Osteoblast (primary cell): ENCODE measurements at places on chromosomes 1 and 21.

DNA sequence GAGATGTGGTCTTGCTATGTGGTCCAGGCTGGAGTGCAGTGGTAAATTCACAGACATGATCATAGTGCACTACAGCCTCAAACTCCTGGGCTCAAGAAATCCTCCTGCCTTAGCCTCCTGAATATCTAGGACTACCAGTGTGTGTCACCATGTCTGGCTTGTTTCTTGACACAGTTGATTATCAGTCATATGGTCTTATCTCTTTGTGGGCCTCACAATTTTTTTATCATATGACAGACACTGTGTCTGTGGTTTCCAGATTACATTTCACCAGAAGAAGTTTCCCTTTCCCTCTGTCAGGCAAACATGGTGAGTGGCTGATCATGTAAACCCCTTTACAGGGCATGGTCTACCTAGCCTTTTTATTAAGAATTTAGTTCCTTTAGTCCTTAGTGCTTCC, 96.1 kb downstream of the HFM1 start:
- DNase-seq, result no peak

DNA sequence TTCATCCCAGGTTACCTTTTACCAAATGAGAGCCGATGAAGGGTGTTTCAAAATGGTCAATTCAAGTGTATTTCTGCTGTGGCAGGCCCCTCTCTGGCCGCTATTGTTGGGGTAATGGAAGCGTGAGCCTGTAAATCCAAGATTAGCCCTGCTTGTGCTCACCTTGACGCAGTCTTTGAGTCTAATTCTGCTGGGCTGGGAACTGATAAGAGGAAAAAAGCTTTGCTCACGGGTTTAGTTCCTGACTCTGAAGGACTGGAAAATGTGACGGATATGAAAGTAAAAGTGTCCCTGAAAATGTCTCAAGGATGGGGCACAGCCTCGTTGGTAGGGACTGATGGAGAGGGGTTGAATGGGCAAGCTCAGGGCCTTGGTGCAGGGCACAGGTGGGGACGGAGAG, 125.9 kb upstream of the GALNT2 start:
- DNase-seq, result no peak

DNA sequence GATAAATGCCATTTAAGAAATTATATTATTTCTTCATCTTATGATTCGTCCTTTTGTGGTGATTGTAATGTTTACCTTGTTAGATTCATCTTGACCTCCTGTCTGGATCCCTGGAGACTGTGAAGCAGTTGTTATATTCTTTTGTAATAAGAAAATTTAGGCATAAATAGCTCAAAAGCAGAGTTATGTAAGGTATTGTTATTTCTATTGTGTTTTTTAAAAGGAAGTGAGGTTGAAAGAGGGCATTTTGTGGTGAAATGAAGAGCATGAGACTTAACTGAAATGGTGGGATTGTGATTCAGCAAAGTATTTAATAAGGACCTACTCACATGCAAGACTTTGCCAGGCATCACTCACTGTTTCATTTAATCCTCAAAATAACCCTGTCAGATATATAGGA, 104.0 kb downstream of the PDE4B start:
- DNase-seq, result no peak

DNA sequence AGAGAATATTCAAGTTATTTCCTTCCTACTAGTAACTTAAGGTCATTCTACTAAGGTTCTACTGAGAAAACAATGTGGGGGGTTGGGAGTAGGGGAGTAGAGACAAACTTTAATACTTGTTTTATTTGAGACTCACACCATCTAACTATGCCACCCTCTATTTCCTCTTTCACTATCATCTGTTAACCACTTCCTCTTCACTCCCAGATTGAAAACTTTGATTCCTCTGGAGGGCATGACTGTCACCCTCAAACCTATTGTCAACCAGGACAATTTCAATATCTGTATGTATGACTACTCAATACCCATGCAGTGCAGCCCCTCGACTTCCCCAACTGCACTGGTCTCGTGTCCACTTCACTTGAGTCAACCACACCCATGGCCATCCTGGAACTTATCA, 165.6 kb upstream of the POGK start:
- no peak for DNase-seq

DNA sequence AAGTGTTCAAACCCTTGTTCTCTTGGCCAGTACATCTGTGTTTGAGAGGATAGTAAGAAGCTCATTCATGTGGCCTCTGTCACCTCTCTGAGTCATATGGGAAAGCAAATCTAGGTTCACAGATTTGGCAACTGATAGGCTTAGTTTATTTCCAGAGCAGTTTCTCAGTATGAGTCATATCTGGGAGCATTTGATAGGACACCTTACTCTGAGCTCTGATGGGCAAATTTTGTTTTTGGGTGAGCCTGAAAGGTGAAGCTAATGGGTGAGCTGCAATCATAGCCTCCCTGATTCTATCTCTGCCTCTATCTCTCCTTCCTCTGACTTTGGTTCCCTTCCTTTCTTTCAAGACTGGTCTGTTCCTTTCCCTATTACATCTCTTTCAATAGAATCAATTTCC, 134.4 kb downstream of the S1PR1 start:
- peak; percentile 79 for DNase-seq

DNA sequence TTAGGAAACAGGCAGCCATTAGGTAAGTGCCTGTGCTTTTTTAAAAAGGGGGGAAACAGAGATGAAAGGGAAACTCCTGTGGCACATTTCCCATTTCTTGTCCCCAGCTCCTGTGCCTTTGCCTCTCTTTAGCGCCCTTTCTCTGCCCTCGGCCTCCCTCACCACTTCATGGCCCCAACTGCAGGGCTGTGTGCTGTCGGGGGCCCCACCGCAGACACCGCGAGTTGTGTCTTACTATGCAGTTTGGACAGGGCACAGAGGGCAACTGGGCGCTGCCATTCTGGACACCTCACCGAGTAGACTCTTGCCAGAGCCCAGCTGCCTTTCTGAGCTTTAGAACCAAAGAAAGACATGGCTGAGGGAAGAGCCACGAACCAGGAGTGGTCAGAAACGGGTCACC, 93.7 kb upstream of the LPGAT1 start:
- DNase-seq, result no peak

DNA sequence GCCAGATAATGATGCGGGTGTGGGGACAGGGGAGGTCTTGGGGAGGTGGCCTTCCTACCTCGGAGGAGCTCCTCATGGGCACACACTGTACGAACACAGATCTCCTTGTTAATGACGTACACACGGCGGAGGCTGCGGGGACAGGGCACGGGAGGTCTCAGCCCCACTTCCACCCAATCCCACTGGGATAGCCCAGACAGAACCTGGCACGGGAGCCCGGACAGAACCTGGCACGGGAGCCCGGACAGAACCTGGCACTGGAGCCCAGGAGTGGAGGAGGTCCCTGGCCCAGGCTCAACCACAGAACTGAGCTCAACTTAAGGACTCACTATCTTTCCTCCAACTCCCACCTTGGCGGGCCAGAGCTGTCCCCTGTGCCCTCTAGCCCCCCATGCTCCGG, 5.2 kb downstream of the MFAP2 start:
- DNase-seq, result no peak

DNA sequence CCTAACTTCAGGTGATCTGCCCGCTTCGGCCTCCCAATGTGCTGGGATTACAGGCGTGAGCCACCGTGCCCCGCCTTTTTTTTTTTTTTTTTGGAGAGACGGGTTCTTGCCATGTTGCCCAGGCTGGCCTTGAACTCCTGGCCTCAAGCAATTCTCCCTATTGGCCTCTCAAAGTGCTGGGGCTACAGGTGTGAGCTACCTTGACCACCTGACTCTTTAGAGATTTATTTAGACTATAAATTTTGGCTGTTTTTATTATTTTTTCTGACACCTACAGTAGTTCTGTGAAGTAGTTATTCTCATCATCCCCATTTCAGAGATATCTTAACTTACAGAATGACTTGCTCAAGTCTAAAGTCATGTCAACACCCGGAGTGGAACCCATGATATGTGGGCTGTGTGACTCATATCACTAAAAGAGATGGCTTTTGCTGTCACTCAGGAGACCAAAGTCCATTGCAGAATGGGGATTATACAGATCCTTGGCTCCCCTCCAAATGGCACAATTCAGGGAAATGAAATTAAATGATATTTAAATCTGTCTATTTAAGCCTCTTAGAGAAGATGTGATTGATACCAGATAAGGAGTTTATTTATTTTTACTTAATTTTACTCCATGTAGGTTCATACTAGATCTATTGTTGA, 93.2 kb downstream of the CTH start:
- DNase-seq, result no peak

DNA sequence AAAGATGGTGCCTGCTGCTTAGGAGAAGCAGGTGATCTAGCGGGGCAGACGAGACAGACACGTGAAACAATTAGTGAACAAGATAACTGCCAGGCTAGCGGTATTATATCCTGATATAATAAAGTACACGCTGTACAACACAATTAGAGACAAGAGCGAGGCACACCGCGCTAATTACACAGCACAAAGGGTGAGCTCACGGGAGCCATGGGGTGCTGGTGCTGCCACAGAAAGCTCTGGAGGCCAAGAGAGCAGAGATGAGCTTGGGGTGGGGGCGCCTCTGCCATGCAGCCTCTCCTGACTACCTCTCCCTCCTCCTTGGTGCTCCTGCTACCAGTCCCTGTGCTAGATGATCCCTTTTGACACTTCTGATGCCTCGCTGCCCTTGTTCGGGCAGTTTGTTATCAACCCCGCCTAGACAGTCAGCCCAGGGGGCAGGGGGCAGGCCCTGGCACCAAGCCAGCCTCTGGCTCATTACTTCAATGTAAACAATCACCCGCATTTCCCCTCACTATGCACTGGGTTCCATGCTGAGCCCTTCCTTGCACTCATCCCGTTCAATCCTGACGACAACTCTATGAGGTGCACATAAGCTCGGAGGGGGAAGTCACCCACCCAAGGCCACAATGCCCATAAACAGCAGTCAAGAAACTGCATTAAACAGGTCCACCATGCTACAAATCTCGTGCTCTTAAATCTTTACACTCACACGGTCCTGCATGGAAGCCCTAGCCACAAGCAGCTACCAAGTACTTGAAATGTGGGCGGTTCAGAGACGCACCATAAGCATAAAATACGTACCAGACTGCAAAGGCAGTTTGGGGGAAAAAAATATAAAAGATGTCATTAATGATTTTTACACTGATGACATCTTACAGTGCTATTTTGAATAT, 103.0 kb downstream of the SSBP3 start:
- no peak for DNase-seq

GRCh38 chr1:161915051-161915503, 108.6 kb downstream of the OLFML2B start:
- no peak for DNase-seq

GRCh38 chr1:63804829-63805484, 31.1 kb downstream of the ROR1 start:
- DNase-seq, result no peak

GRCh38 chr1:209041927-209042326, 541.6 kb upstream of the CAMK1G start:
- DNase-seq, result no peak

GRCh38 chr1:246324711-246325110, 182.4 kb downstream of the SMYD3 start:
- DNase-seq, result no peak

DNA sequence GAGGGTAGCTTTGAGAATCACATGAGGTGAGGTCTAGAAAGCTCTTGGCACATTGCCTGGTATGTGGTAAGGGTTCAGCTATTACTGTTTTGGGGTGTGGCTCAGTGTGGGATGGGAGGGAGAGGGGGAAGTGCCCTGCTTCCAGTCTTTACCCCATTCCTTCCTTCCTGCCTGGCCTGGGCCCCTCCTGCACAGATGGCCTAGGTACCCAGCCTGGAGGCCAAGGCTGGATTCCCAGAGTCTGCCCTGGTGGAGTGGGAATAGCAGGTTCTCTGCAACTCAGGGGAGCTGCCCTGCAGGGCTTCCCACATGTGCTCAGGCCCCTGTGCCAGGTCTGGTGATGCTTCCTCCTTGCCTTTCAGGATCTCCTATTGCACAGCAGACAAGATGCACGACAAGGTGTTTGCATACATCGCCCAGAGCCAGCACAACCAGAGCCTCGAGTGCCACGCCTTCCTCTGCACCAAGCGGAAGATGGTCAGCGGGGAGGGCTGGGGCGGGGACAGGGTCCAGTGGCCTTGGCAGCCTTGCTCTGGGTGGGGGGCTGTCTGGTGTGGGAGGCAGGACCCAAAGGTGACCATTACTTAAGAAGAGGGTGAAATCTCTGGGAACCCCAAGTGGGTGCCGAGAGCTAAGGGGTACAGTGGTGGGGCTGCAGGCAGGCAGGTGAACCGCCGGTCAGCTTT, 13.5 kb downstream of the LDLRAP1 start:
- peak; percentile 89 for DNase-seq

DNA sequence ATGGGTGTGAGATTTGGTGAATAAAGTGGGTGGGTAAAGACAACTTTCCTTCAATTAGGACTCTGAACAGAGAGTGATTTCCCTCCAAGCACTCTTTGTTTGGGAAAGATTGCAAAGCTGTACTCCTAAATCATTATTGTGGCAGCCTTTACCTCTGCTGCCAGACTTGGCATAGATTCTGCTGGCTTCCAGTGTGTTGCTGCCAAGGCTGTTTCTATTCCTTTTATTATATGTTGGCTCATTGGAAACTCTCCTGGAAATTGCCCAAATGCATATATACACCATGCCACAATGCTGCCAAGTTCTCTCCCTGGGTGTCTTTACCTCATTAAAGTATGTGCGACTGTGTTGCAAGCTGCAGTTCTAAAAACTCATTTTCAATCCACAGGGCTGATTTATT, 668.0 kb downstream of the MRPL39 start:
- DNase-seq, result no peak
